Stimulated activated CD8-positive, alpha-beta memory T cell treated with anti-CD3 and anti-CD28 coated beads, Interleukin-15, amount 100 ng/mL, for 24 hours (primary cell): ENCODE measurements at places on chromosomes 2 and 18.

- DNase-seq: no peak
Measured at GRCh38 chr18:35641467-35641866, 59.9 kb downstream of the GALNT1 start.

GRCh38 chr2:40451918-40452605, at the start of gene SLC8A1:
TSS of gene SLC8A1 (minus strand) at chr2:40452090.
- DNase-seq: no peak

DNA sequence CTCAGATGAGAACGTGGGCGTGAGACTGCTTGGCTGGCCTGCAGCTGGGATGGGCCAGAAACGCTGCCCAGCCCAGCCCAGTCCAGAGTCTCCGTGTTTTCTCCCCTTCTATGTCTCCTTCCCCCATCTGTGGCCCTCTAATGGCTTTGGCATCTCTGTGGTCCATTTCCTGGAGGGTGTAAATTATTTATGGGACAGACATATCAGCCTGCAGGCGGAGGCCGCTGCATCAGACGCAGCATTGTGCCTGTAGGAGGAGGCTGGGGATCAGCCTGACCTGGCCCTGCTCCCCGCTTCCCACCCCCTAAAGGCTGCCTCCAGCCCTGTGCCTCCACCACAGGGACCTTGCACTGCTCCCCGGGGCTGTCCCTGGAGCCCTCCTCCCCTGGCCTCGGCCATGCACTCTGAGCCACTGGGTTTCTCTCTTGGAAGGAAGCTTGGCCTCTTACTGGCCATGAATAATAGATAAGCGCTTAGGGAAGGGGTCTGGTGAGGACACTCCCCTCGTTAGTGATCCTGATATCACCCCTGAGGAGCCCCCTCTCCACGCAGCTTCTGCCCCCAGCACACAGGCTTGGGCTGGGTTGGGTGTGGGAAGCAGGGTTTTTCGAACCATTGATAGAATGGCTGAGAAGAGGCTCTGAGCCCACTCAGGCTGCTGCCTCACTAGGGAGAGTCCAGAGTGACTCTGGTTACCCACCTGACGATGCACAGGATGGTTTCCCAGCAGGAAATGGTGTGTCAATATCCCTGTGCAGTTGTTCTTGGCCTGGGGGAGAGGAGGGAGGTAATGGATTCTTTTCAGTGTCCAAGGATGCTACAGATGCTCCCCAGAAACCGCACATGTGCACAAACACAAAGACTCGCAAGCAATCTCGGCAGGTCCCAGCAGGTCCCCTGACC, 185.5 kb downstream of the MYCN start:
- DNase-seq: no peak

DNA sequence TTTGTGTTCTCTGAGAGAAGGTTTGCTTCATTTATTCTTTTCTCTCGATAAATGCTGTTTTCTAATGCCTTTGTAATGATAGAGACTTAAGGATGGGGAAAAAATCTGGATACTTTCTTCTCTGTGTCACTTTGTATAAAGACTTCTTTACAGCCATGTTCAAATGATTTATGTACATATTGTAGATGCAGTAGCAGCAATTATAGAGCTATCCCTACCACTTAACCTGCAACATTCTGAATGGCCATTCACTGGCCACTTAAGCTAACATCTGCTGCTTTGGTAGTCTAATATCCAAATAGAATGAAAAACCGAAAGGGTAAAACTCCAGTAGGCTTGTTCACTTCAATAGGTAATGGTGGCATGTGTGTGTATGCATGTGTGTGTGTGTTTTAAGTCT, 97.8 kb downstream of the CSRNP3 start:
- no peak for DNase-seq

DNA sequence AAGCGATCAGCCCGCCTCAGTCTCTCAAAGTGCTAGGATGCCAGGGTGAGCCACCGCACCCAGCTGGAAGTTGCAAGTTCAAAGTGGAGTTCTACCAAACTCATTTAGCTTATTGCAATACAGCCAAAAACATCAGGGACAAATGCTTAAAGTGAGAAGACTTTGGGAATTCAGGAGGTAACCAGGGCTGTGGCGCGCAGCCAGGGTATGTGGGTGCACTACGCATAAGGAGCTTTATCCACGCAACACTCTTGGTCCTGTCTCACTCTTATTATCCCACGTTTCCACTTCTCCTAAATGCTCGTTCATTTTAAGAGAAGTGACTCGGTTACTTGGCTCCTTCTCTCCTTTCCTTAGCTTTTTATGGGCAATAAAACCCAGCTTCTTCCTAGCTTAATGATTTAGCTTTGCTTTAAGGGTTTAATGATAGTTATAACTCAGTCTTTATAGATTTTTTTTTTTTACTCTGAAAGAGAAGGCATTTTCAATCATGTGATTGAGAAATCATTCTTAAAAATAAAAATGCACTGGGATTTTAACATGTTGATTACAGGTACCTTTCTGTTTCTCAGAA, 199.8 kb downstream of the KCNE4 start:
- no peak for DNase-seq
